Stimulated activated CD8-positive, alpha-beta memory T cell treated with anti-CD3 and anti-CD28 coated beads, Interleukin-12 subunit alpha, Interleukin-12 subunit beta, amount 100 ng/mL, for 1 hour (primary cell): ENCODE measurements at places on chromosomes 16 and 17.
A peak's percentile ranks its signal among the peaks of the same experiment; 100 is the strongest.

DNA sequence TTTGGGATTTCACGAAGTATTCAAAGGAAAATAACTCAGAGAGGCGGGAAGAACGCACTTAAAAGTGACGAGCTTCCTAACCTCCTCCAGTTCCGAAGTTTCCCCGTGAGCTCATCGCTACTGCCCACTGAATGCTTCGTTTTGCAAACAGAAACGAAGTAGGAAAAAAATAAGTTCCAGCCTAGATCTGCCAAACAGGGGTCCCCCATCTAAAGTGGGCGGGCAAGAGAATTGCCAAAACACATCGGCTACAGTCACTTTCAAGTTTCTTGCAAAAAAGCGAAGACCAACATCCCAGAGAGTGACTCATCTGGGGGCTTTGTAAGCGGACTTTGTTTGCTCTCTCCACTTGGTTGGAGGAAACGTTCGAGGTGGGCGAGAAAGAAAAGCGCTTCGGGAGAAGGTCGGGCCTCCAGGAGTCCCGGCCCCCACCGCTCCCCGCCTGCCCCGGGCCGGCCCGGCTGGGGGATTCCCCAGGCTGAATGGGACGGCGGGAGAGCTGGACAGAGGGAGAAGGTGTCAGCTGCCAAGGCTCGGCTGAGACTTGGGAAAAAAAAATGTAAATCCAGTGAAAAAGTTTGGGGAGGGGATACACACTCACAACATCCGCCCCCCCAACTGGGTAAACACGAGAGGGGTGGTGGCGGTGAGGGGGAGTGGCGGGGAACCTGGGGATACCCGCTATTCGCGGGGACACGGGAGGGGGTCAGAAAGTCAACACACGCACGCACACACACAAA is 1.0 kb downstream of the VEZF1 start:
- no peak for DNase-seq

DNA sequence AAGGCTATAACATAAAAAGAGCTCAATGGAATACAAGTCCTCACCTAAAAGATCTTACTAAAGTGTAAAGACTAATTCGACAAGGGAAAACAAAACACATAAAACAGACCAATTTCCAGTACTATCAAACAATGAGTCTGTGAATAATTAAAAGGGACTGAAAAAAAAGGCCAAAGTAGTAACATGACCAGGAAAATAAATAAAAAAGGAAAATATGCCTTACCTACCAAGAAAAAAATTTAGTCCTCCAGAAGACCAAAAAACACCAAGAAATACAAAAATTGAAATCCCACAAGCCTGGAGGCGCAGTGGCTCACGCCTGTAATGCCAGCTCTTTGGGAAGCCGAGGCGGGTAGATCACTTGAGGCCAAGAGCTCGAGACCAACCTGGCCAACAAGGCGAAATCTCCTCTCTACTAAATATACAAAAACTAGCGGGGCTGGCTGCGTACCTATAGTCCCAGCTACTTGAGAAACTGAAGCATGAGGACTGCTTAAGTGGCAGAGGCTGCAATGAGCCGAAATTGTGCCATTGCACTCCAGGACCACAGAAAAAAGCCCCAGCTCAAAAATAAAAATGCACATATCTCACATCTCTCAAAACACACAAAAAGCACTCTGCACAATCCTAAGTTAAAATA is 60.8 kb downstream of the TEX14 start:
- DNase-seq: peak; percentile 8

DNA sequence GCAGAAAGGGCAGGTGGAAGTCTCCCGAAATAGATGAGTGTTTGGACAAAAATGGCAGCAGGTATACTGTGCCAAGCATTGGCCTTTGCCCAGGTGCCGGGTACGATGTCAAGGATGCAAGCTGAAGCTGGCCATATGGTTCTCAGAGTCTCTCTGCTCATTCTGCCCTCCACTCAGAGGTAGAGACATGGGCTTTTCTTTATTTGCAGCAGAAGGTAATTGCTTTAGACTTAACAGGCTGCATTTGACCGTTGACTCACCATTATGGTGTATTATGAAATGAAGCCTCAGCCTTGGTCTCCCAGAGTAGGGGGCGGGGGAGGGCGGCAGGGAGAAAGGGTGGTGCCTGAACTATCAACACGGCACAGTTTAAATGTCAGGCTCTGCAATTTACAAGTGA is 969.1 kb upstream of the EEF2KMT start:
- DNase-seq: no peak

DNA sequence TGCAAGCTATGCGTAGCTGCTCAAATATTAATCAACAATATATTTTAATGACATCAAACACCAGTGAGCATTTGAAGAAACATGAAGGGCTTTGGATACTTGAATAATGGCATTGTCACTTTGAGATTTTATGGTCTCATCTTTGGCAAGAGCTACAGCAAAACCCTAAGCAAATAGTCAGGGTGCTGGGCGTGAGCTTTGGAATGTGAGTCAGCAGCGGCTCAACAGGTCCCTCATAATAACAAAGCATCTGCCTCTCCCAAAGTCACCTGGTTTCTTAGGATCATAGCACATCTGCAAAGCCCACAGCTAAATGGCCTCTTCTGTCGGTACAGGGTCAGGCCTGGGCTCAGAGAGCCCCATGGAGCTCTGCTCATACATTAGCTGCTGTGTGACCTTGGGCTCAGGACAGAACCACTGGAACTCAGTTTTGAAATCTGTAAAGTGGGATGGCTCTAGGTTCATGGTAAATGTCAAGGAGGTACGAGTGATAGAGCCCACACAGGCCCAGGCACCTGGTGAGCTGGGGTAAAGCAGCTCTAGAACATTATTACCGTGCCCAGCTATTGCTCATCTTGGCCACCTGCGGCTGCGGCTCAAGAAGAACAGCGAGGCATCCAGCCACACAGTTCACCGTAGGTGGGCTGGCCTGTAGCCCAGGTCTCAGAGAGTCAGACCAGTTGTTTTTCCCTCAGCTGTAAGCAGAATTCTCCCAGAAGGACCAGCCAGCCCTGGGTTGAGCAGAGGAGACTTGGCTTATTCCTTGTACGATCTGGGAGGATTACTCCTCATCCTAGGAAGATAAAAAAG is 544.5 kb upstream of the CDH11 start:
- DNase-seq: no peak

- no peak for DNase-seq
Observed at GRCh38 chr16:71659471-71659870, 33.5 kb downstream of the MARVELD3 start.

DNA sequence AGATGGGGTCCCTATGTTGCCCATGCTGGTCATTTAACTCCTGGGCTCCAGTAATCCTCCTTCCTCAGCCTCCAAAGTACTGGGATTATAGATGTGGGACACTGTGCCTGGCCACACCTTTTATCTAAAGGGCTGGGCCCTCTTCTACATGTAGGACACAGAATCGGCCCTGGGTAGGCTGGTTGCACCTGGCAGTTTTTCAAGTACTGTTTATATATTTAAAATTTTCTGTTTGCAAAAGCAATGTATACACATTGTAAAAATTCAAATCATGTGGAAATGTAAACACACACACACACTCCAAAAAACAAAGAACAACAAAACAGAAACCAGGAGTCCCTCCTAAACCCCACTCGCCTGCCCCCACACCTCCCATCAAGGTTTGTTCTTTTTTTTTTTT is 28.1 kb upstream of the SIAH1 start:
- DNase-seq: no peak

DNA sequence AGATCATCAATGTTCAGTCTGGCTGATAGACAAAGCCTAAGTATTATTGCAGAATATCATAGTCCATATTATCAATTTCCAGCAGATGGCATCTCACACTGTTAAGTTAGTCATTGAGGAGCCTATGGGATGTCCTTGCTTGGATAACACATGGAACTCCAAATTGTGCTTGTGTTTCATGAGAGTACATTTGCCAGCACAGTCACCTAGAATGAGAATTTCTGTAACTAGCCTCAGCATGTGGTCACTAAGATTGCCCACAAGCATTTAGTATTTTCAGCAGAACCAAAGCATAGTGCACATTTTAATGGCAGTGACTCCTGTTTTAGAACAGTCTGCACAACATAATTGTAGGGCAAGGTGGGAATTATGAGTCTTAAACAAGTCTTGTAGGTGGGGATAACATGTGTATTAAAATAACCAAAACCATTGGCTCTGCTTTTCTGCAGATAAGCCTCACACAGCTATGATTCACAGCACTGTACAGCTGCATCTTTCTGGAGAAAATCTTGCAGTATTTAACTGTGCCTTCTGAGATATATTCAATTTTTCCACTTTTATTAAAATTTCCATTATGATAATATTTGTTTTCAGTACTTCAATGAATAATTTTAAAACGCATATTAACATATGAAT is 882.8 kb upstream of the SOX9 start:
- DNase-seq: no peak

GRCh38 chr16:11045846-11046245 is 101.5 kb downstream of the CLEC16A start:
- DNase-seq: no peak

GRCh38 chr17:79515110-79515509 is 95.7 kb downstream of the RBFOX3 start:
- DNase-seq: no peak

GRCh38 chr17:43907425-43907981 is at the start of gene MPP2:
Gene MPP2, minus strand, starts transcription at chr17:43907536. Its CDS starts 3,076 bp downstream, at chr17:43904460.
- no peak for DNase-seq

DNA sequence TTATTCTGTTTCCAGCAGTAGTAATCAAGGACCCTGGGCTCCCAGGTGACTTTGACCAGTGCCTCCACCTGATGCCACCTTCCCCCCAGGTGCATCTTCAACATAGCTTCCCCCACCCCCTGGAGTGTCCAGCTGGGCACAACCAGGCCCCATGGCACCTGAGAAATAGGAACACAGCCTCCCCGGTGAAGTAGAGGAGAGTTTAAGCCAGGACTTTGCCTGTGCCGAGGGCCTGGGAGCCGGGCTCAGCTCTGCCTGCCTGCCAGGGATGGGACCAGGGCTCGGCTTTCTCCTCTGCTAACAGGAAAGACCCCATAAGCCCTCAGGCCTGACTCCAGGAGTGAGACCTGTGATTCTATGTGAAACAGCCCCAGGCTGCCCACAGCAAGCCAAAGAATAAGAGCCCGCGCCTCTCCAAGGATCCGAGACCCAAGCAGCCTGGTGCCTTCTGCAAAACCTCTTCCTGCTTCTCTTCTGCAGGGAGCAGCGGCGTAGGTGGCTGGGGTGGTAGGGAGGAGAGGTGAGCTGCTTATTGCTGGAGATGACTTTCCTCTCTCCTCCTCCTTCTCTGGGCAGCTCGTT is 16.4 kb upstream of the RBFOX3 start:
- DNase-seq: no peak

- no peak for DNase-seq
Observed at GRCh38 chr16:72934636-72935403, 113.1 kb downstream of the ZFHX3 start.

DNA sequence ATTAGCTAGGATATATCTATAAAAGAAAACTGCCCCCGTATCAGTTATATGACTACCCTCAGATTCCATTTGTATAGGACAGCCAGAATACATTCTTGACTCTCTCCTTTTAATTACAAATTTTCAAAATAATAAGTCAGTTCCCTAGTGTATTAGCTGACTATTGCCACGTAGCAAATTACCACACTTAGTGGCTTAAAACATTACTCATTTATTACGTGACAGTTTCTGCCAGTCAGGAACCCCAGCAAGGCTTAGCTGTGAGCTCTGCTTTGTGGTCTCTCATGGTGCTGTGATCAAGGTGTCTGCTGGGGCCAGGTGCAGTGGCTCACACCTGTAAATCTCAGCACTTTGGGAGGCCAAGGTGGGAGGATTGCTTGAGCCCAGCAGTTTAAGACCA is 13.9 kb upstream of the SCNN1B start:
- DNase-seq: no peak

GRCh38 chr16:27355610-27356009 is 41.8 kb downstream of the IL4R start:
- no peak for DNase-seq

GRCh38 chr17:75684924-75685323 is 17.8 kb downstream of the SAP30BP start:
- DNase-seq: no peak

- DNase-seq: no peak
Observed at GRCh38 chr17:34974179-34974578, 6.1 kb upstream of the LIG3 start.

- no peak for DNase-seq
Observed at GRCh38 chr16:88504489-88505404, 51.7 kb downstream of the ZFPM1 start.

DNA sequence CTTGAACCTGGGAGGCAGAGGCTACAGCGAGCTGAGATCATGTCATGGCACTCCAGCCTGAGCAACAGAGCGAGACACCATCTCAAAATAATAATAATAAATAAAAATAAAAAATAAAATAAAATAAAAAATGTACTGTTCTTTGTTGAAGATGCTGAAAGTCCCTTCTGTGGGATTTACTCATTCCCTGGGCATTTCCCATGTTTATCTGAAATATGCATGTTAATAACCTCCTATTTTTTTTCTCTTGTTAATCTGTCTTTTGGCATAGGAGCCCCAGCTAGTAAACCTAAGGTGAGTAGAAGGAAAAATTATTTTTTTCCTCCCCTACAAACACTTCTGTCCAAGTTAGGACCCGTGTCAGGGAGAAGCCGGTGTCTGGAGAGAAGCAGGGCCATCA is 34.4 kb downstream of the TMEM92 start:
- no peak for DNase-seq

DNA sequence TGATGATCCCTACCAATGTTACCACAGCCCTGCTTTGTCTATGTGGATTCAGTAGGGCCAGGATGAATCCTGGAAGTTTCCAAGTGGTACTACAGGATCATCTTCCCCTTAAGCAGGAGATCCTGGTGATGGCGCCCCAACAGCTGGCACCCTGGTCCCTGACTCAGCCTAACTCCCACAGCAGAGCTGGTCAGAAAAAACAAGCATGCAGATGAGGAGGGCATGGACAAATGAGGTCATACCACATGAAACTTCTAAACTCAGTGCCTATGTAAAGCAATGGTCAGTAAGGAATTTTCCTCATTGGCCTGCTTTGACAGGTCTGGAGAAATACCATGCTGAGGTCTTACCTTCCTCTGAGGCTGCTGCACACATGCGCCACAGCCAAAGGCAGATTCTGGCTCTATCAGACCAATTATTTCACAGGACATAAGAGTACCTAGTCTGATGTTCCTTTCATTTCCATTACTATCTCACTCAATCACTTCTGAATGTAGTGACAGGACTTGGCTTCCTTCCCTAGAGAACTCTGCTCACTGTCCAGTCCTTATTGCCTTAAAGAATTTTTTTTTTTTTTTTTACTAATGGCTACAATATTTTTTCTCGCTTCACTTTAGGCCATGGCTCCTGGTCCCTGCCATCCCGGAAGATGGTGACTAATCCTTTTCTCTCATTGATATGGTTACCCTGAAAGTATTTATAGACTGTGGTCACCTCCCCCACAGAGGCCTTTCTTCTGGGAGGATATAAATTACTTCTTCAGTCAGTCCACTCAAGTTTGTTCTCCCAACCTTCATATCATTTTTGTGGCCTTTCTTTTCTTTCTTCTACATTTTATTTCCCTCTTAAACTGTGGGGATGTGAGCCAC is 525.2 kb upstream of the PSMD7 start:
- no peak for DNase-seq

DNA sequence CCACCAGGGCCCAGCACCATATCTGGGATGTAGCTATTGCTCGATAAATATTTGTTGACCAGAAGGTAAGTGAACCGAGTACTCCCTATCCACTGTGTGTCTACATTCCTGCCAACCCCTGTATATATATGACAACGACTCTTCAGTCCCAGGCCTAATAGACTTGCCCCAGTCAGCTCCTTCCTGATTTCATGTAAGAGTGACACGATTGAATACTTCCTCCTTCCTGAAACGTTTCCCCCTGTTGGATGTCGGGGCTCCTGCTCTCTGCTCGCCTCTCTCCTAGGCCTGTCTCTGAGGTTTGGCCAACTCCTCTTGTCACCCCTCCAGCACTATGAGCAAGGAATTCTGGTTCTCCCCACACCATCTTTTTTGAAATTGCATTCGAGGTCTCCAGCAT is 178.9 kb downstream of the PRKCA start:
- DNase-seq: no peak
